A375 (cell line): ENCODE measurements at places on chromosomes 2 and 18. TPM values are rescaled to one million over a fixed set of nuclear protein-coding genes. Genes with fewer than 3 reads are reported as not detected.

PROKR1 gene
- not detected in 2 replicates for total RNA-seq

ALKAL2 gene
- total RNA-seq: not detected in 2 replicates

FHOD3 gene
- total RNA-seq: 10.5 and 12.1 TPM in 2 replicates

CAPN14 gene
- total RNA-seq: 0.88 and 0.98 TPM in 2 replicates

G6PC2 gene
- not detected in 2 replicates for total RNA-seq

ZNF521 gene
- total RNA-seq: 10.4 and 12.2 TPM in 2 replicates

TLX2 gene
- 1.8 and 2.8 TPM in 2 replicates for total RNA-seq

ACVR1C gene
- total RNA-seq: 0.05 TPM in 1 of 2 replicates, not detected in the other

GNAL gene
- 1.5 and 2.3 TPM in 2 replicates for total RNA-seq

RAB6C gene
- 0.05 TPM in 1 of 2 replicates, not detected in the other for total RNA-seq

PLEK gene
- total RNA-seq: not detected in 2 replicates

CCDC74B gene
- total RNA-seq: 16.5 and 21.1 TPM in 2 replicates

WNT6 gene
- not detected in 2 replicates for total RNA-seq

TUBA4A gene
- 0.11 and 0.75 TPM in 2 replicates for total RNA-seq

NT5DC4 gene
- total RNA-seq: not detected in 2 replicates

CDH2 gene
- total RNA-seq: 37.2 and 37.7 TPM in 2 replicates
